ENCODE measurements at places on chromosomes 5 and 9. TPM values are rescaled to one million over a fixed set of nuclear protein-coding genes. Genes with fewer than 3 reads are reported as not detected.

- DNase-seq = no peak
These were observed 191.5 kb upstream of the CLINT1 start for GRCh38 chr5:158050421-158050820.

Gene ANKRD34B
- 0.06 TPM for total RNA-seq

Gene PPP3R2
- total RNA-seq = not detected

DNA sequence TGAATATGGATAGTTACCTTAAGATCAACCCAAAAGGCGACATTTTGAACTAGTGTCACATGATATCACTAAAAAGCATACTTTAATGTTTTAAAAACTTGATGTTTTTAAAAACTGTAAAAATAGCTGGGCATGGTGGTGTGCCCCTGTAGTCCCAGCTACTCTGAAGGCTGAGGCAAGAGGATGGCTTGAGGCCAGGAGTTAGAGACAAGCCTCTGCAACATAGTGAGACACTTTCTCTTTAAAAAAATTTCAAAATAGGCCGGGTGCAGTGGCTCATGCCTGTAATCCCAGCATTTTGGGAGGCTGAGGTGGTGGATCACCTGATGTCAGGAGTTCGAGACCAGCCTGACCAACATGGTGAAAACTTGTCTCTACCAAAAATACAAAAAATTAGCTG is 129.5 kb downstream of the NPR3 start:
- DNase-seq = no peak

Gene MRPS2
- 44.4 TPM for total RNA-seq

DNA sequence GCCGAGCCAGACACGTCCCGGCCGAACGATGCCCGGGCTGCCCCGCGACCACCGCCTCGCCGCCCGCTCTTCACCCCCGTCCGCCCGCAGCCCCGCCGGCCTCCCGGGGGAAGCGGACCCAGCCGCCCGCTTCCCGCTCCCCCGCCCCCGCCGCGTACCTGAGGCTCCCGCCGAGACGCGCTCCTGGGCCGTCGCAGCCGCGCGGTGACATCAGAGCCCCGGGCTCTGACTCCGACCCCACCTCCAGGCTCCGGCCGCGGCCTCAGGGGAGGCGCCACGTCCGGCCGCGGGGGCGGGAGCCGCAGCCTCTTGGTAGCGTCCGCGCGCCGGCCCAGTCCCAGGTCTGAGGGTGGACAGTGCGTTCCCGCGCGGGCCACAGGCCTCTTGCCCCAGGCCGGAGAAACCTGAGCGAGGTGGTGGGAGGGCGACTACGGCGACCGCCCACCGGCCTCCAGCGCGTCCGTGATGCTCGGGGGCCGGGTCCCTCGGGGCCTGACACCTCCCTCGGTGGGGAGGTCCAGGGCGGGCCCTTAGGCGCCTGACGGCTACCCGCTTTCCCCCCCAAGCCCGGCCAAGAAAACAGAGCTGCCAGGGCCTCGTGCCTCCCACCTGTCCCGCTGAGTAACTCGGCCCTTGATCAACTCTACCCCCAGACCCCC is at the start of gene SHROOM1:
Gene SHROOM1 (minus strand): TSS at position 212 of the 659 bp plus-strand sequence. CDS start 4,507 bp downstream, outside the sequence.
- DNase-seq = peak; percentile 66

Gene LCNL1
- total RNA-seq = not detected

DNA sequence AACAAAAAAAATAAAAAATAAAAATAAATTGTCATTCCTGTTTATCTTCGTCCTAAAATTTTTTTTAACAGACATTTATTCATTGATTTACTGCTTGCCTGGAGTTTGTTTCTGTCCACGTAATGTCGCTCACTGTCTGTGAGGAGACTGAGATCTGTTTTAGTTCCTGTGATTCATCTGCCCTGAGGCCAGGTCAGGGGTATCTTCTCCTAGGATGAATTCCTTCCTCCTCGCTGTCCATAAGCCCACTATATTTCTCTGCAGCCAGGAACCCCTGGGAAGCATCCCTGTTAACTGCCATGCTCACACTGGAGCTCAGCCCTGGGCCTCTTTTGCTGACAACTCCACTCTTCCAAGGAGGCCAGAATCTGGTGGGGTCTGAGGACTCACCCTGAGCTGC is 682.0 kb downstream of the MTRR start:
- DNase-seq = no peak

Gene PRR16
- not detected for total RNA-seq

DNA sequence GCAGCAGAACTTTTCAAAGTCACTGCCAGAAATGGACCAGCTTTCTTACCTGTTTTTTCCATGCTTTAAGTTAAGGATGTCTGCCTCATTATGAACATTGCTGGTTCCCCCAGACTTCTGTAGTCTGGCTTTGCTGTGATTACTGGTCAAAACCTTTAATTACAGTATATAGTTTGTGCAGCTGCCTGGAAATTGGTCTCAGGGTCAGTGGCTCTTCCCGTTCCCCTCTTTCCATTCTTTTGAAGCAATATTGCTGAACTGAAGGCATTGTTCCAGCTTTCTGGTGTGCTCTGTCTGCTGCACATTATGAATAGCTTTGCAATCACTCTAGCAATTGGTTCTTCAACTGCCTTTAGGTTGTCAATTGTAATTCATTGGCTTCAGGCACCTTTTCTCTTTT is 206.5 kb downstream of the ARL15 start:
- no peak for DNase-seq

- no peak for DNase-seq
These were observed 30.9 kb downstream of the EPB41L4B start for GRCh38 chr9:109289931-109290330.

Gene TUT7
- 19.4 TPM for total RNA-seq

Gene ZCCHC7
- total RNA-seq = 15.9 TPM

DNA sequence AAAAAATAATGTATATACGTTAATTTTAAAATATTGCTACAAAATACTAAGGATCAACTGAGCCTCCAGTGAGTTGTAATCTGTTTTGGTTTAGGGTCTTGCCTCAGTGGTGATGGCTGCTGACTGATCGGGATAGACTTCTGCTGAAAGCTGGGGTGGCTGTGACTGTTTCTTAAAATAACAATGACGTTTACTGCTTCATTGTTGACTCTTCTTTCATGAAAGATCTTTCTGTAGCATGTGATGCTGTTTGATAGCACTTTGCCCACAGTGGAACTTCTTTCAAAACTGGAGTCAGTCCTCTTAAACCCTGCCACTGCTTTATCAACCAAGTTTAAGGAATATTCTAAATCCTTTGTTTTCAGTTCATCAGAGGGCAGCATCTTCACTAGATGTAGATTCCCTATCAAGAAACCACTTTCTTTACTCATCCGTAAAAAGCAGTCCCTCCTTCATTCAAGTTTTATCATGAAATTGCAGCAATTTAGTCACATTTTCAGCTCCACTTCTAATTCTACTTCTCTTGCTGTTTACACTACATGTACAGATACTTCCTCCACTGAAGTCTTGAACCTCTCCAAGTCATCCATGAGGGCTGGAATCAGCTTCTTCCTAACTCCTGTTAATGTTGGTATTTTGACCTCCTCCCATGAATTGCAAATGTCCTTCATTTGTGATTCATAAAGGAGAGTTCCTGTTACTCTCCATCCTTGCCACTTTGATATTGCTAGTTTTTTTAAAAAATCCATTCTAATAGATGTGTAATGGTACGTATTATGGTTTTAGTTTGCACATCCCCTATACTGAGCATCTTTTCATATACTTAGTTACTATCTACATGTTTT is 41.5 kb upstream of the PTPDC1 start:
- DNase-seq = no peak

- no peak for DNase-seq
These were observed 47.3 kb upstream of the CEP78 start for GRCh38 chr9:78188594-78188993.

- no peak for DNase-seq
These were observed 83.5 kb upstream of the SEMA6A start for GRCh38 chr5:116658141-116658540.

Gene C5orf24
- 52.6 TPM for total RNA-seq

DNA sequence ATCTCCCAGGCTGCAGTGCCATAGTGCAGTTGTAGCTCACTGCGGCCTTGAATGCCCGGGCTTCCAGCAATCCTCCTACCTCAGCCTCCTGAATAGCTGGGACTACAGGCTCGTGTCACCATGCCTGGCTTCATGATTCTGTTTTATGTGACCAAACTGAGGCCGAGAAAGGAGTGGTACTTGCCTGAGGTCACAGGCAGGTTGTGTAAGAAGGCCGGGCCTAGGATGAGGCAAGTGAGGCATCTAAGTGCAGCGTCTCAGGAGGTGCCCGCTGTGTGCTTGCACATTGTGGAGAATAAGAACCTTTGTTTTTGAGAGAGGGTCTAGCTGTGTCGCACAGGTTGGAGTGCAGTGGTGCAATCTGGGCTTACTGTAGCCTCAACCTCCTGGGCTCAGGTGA is 2.1 kb upstream of the NDST1 start:
- DNase-seq = no peak

- no peak for DNase-seq
These were observed 7.1 kb upstream of the EGFL7 start for GRCh38 chr9:136655536-136656182.

- no peak for DNase-seq
These were observed 146.1 kb upstream of the ZNF462 start for GRCh38 chr9:106716820-106717219.

GRCh38 chr5:177509991-177510566 is 453 bp upstream of the DOK3 start:
- no peak for DNase-seq

DNA sequence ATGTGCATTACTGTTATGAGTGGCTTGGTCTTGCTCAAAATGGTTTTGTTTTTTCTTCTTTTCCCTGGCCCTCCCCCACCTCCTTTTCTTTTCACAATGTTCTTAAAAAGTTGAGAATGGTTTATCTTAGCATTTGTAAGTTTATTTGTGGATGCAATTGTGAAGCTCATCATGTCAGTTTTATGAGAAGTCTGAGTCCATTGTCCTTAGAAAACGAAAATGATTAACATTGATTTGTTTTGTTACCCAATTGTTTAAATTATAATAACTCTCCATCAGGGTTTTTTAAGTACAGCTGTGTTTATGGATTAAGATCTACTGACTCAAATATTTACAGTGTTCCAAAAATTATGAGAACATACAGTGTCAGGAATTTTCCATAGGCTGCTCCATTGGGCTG is 511.3 kb upstream of the PAPPA start:
- DNase-seq = no peak

- no peak for DNase-seq
These were observed 26.9 kb downstream of the NEURL1B start for GRCh38 chr5:172667786-172668593.

Gene WNT8A
- total RNA-seq = not detected

- peak; percentile 99 for DNase-seq
These were observed 25.2 kb downstream of the CYFIP2 start for GRCh38 chr5:157290981-157291711.

- DNase-seq = no peak
These were observed 4.1 kb downstream of the AKNA start for GRCh38 chr9:114383521-114384231.

GRCh38 chr5:132905938-132906337 is 32.5 kb downstream of the LEAP2 start:
- DNase-seq = peak; percentile 79

Gene HK3
- total RNA-seq = not detected

DNA sequence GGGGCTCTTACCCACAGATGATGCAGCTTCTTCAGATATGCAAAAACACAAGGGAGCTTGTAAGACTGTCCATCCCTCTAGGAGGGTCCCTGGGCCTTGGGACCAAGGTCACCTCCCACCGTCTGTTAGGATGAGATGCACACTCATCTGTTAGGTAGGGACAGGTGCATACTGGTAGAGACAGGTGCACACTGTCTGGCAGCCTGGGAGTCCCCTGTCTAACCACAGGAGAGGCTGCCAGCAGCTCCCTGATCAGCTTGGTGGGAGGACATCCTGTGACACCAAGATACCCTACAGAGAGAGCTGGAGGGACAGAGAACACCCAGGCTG is 13.2 kb downstream of the TSPAN17 start:
- DNase-seq = no peak

GRCh38 chr5:15902066-15902465 is 277.5 kb downstream of the MARCHF11 start:
- no peak for DNase-seq

- no peak for DNase-seq
These were observed 21.6 kb downstream of the ANKS6 start for GRCh38 chr9:98774746-98775145.

- no peak for DNase-seq
These were observed 318.7 kb downstream of the TMEM161B start for GRCh38 chr5:87949676-87950631.

GRCh38 chr9:132074736-132075135 is 4.9 kb downstream of the MED27 start:
- no peak for DNase-seq

Gene FAF2
- total RNA-seq = 34.3 TPM

Gene PAEP
- total RNA-seq = 0.75 TPM

- no peak for DNase-seq
These were observed 444.5 kb downstream of the RAB3C start for GRCh38 chr5:59027145-59027907.

DNA sequence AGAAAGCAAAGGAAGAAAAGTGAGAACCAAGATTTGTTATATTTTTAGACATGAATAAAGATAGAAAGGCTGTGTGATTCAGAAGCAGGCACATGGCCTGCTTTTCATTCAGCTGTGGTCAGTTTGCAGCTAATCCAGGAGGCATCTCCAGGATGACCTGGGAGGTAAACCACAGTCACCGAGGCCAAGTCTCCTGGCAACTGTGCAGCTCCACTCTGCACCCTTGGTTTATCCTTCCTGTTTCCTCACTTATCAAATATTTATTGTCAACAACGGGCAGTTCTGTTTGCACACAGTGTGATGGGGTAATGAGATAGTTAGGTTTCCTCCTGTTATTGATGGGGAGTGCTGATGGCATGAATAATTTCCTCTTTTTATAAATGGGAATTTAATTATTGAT is 243.0 kb downstream of the PSAT1 start:
- no peak for DNase-seq

DNA sequence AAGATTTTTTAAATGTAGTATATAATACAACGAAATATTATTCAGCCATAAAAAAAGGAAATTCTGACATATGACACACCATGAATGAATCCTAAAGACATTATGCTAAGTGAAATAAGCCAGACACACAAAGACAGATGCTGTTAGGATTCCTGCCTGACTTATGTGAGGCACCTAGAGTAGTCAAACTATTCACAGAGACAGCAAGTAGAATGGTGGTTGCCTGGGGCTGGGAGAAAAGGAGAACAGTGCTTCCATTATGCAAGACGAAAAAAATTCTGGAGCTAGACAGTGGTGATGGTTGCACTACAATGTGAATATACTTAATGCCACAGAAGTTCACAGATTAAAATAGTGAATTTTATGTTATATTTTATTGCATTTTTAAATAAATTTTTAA is 66.8 kb downstream of the SPOCK1 start:
- DNase-seq = no peak

- no peak for DNase-seq
These were observed 13.0 kb downstream of the PTGES2 start for GRCh38 chr9:128114326-128115186.

DNA sequence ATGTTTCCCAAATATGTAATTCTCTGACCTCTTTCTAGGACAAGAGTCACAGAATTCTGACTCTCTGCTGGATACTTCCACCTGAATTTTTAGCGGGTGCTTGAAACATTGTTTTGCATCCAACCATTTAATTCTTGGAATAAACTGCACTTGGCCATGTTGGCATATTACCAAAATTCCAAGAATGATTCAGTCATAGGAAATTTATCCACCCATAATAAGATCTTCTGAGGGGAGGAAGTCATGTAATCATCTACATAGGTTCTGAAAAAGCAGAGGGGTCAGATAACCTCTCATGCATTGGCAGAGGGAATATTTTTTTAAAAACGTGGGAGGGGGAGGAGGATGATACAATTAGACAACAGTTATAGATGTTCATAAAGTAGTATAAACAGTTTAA is 156.9 kb downstream of the PAM start:
- DNase-seq = no peak

Measured in HepG2 (cell line).